NAMALWA (cell line): ENCODE measurements at places on chromosomes 4 and X.
A peak's percentile ranks its signal among the peaks of the same experiment; 100 is the strongest.

DNA sequence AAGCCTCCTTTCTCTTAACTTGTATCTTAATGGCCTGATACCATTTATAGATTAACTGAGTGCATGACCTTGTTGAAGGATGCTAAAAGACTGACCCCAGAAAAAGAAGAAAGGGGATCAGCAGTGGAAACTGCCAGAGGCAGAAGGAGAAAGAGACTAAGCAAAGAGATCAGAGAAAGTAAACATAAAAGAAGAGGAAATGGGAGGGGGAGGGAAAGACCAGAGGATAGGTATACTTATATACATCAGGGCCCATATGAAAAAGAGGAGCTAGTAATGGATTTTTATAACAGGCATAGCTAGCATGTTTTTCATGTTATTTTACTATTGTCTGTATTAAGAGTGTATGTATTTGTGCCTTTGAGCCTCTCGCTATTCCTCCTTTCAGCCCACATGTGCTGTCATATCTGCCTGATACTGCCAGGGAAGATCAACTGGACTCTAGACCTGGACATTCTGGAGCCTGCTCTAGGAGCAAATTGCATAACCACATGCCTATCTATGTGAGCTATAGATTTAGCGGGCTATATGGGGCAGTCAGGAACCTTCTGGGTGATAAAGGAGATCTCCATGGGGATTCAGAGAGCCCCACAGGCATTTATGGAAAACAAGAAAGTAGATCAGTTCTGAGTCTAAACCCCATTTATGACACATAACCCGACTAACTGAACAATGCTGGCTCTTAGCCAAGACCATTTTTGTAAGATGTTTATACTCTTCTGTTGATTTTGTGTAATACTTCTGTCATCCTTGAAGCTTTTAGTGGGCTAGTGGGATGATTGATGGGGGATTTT is 13.4 kb upstream of the SNX12 start:
- DNase-seq = no peak

- peak; percentile 22 for DNase-seq
These were observed at the start of gene TSC22D3 for GRCh38 chrX:107775734-107776511. TSC22D3 (minus strand) TSS chrX:107775787; CDS start chrX:107775419, 368 bp downstream.

DNA sequence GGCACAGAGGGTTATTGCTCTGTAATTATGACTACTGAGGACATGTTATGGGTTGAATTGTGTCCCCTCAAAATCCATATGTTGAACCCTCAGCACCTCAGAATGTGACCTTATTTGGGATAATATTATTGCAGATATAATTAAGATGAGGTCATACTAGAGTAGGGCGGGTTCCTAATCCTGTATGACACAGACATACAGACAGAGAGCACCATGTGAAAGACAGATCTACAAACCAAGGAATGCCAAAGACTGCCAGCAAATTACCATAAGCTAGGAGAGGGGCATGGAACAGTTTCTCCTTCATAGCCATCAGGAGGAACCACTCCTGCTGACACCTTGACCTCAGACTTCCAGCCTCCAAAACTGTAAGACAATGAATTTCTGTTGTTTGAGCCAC is 115.2 kb upstream of the OTUD4 start:
- no peak for DNase-seq

DNA sequence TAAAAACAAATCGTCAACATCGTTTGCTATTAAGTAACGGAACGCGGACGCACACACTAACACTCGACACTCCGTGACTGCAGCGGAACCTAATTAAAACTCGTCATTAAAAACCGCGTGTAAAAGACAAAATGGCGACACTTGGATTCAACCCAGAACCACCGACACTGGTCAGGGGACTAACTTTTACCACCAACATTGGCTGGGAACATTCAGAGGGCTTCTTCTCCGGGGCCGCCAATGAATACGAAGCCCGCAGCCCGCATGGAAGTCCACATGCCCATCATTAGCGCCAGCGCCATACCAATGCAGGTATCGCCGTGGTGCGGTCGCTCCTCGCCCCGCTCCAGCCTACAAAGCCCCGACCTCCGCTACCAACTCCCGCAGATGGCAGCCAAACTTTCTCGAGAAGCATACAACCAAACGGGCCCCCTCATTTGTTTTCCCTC is 498 bp downstream of the RBMX start:
- peak; percentile 55 for DNase-seq

DNA sequence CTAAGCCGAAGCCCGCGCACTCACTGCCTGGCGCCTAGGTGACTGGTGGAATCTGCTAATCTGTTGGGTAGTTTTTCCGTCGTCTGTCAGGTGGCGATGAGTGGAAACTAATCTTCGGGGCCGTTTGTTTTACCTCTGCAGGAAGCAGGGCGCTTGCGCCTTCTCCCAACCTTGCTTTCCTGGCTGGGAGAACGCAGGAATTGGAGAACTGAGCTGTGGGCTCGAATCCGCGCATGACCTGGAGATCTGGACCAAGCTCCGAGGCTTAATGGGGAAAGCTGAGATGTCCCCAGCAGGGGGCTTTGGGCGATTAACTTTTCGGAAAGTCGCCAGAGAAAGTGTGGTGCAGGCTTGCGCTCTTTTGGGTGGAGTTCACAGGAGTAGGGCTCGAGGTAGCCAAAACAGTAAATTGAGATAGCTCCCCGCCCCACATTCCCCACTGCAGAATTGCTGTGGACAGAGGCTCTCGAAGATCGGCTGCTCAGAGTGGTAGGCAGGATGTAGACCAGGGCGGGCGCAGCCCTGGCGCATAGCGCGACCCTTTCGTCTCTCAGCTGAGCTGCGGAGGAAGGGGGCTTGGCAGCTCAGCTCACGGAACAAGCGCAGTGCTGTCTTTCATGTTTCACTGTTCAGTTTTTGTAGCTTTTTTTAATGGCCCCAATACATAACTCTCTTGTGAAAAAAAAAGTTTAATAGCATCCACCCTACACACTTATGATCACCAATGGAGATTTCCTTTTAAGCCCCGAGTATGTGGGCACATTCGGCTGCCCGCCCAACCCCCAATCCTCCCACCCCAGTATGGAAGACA is 2.7 kb upstream of the FGF5 start:
- DNase-seq = no peak
